ENCODE measurements at places on chromosomes 6 and 20.

DNA sequence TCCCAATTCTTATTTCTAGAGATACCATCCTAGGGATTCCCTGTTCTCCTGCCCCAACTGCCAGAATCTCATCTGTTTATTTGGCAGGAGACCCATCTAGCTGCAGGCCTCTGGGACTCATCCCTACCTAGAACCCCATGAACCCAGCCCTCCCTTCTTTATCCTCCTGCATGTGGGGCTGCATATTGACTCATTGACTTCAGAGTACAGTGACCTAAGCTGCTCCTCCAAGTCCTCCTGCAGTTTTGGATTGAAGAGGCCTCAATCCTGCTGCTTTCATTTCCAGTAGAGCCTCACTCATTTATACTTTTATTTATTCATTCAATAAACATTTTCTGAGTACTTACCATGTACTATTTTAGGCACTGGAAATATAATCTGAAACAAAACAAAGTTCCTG is 11.6 kb downstream of the TMEM200A start:
- DNase-seq, result no peak

DNA sequence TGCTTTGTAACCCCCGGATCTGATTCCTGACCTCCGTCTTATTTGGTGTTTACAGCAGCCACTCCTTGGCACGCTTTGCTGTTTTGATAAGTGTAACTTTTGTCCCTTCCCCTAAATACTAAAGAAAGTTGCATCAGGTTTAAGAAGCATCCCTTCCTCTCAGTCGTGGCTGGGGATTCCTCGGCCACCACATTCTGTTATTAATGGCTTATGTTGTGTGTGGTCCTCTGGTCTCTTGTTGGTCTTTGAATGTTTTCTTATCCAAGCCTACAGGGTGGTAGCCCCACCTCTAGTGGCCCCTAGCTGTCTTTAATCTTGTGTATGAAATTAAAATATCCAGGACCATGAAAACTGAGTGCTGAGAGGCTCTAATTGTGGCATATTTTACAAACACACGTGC is 37.5 kb upstream of the FNDC1 start:
- DNase-seq, result no peak

DNA sequence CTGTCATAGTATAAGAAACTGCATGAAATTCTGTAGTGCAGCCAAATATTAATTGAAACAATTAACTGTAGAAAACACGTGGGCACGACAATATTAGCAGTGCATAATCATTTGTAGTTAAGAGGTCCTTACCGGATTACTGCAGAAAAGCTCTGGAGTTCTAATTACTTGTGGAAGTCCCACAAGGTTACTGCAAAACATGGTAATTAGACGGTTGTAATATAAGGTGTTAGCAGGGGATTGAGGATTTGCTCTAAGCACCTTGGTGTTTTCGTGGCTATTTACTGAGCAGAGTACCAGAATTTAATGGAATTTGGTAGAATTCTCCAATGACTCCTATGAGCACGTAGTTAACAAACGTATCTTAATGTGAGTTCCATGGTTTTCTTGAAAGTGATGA is 473.6 kb upstream of the AGPAT4 start:
- no peak for DNase-seq

- no peak for DNase-seq
These were observed 12.1 kb upstream of the PAX1 start for GRCh38 chr20:21693322-21693721.

DNA sequence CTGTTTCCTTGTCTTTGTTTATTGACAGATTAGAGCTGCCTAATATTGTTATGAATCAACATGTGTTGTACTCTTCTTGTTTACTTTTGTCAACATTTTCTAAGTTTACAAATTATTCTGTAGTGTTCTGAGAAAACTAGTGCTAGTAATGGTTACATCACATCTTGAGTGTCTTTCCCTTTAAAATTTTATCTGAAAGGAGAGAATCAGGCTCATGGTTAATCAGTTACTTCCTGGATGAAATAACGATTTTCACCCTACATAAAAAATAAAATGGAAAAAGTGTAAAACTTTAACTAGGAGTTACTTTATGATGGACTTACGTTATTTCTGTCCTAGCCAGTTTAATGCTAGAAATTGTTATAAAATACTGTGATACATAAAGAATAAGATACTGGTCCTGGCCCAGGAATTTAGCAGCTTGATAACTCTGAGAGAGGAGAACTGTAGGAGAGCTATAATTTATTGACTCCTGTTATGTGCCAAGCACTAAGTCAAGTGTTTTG is 26.4 kb upstream of the BMP5 start:
- no peak for DNase-seq

- no peak for DNase-seq
These were observed 1.1 kb upstream of the TULP4 start for GRCh38 chr6:158311193-158311592.

- no peak for DNase-seq
These were observed 5.9 kb downstream of the NKX2-4 start for GRCh38 chr20:21391185-21391971.

Data from T-helper 2 cell (primary cell).